ENCODE measurements at places on chromosomes 7 and 10. TPM values are rescaled to one million over a fixed set of nuclear protein-coding genes. Genes with fewer than 3 reads are reported as not detected.

Gene OPALIN
- polyA plus RNA-seq = not detected

Gene ADCYAP1R1
- not detected for polyA plus RNA-seq

Gene CHN2
- polyA plus RNA-seq = 11.1 TPM

DNA sequence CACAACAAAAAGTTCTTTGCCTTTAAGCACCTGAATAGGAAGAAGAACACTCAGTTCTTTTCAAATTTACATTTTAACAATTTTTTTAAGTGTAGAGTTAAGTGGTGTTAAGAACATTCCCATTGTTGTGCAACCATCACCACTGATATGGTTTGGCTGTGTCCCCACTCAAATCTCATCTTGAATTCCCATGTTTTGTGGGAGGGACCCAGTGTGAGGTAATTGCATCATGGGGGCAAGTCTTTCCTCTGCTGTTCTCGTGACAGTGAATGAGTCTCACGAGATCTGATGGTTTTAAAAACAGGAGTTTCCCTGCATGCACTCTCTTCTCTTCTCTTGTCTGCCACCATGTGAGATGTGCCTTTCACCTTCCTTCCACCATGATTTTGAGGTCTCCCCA, 155.7 kb downstream of the PLXNA4 start:
- peaks cover 13% of the 10 kb centered on the region for H3K36me3 ChIP-seq
- no peak for DNase-seq
- no peak overlapping the region for H3K27ac ChIP-seq
- H3K4me1 ChIP-seq = peaks cover 11% of the 10 kb centered on the region
- H3K27me3 ChIP-seq = no peaks in the 10 kb centered on the region
- no peak overlapping the region for H3K4me3 ChIP-seq

Gene MICALL2
- polyA plus RNA-seq = not detected

Measured in naive thymus-derived CD8-positive, alpha-beta T cell (primary cell).